H7 (cell line): ENCODE measurements at places on chromosomes 16 and 17.

DNA sequence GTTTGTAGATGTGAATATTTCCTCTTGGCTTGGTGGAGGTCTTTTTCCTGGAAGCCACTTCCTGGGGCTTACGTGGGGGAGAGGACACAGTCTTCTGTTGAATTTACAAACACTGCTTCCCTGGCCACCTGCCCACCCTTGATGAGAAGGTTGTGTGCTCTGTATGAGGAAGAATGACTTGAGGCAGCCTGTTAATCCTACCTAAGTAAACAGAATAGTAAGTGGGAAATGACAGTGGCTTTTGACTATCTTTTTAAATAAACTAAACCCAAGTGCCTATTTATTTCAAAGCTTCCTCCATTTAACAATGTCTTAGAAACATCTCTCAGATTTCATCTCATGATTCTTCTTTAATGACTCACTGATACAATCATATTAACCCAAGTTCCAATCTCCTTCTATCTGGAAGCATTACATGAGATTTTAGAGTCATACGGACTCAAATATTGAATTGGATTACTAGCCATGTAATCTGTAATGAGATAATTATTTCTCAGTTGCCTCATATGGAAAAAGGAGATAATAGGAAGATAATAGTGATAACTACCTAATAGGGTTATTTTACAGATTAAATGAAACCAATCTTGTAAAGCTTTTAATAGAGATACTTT is 96.6 kb upstream of the SMIM36 start:
- no peak for DNase-seq

- no peak for DNase-seq
These were observed 26.5 kb upstream of the ADGRG1 start for GRCh38 chr16:57601801-57602478.

GRCh38 chr16:3656491-3657468 is 2.3 kb downstream of the DNASE1 start:
- peak; percentile 49 for DNase-seq

DNA sequence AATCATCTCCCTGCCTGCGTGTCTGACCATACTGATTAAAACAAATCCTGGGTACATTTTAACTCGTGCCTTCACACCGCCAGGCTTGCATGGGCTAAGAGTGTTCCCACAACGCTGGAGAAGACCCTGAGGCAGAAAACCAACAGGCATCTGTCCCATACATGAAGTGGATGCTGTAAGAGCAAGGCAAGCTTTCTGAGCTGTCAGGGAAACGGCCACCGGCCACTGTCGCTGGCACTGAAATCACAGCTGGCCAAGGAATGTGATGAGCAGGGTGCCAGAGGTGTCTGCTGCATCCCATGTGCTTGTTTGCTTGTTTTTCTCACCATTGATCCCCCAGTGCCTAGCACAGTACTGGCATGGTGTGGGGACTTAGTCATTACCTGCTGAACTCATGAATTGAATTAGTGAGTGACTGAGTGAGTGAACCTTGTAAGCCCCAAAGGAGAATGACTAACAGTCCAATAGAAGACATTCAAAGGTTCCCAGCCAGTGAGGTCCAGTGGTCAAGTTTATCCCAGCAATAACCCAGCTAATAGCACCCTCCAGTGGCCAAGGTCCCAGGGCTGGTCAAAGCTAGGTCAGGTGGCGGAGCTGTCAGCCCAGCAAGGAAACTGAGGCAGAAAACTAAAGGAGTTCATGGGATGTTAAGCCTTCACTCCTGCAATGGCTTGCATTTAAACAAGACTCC is 92.7 kb upstream of the CDH5 start:
- peak; percentile 64 for DNase-seq

DNA sequence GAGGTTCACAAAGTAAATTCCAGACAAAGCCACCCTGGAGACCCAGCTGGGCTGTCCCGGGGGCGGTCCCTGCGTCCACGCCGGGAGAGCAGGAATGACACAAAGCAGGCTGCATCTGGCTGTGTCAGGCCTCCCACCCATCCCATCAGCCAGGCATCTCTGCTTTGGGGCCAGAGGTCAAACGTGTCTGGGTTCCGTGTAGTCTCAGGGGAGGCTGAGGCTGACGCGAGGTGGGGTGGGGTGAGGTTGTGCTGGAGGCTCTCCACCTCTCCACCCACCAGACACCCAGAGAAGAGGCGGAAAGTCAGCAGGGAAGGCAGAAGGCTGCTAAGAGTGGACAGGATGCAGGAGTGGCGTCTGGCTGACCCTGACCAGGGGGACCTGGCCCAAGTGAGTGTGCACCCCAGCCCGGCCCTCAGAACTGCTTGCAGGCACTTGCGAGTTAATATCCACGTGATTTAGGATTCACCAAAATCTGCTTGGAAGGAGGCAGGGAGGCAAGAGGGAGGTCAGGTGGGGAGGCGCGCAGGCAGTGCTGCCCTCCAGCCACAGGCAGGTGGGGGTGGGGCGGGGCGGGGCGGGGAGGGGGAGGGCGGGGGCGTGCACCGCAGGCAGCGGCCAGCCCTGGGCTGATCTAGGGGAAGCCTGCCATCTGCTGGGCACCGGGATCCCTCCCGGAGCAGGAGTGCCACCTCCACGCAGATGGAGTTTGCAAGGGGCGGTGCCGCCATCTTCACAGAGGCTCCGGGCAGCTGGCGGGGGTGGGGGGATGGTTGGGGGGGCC is 44.3 kb downstream of the TBC1D16 start:
- peak; percentile 99 for DNase-seq

- DNase-seq = peak; percentile 96
These were observed 222.1 kb downstream of the RBFOX3 start for GRCh38 chr17:79388556-79389295.

- DNase-seq = no peak
These were observed 77.6 kb upstream of the MED9 start for GRCh38 chr17:17398943-17399926.
